ENCODE measurements at places on chromosomes 3 and 15.

DNA sequence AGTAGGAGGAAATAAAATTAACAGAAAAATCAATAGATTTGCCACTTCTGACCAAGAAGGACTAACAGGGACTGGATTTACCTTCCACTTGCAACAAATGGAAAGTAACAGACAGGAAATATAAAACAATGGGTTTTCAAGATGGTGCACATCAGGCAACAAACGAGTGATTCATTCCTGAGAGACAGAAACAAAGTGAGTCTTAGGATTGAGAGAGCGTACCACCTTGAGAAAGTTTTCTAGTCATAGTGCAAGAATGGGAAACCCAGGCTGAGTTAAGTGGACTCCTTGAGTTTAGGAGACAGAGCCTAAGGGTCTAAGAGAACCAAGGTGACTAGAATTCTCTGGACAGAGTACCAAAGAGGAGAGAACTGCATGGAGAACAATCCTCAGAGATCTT, 101.7 kb downstream of the PPP2R3A start:
- no peak for DNase-seq

- no peak for DNase-seq
Measured at GRCh38 chr3:126958638-126959085, 24.3 kb upstream of the PLXNA1 start.

GRCh38 chr3:53147151-53147902, 13.7 kb upstream of the PRKCD start:
- DNase-seq, result no peak

GRCh38 chr15:44102675-44103254, 92.3 kb downstream of the FRMD5 start:
- peak; percentile 87 for DNase-seq

GRCh38 chr15:70226337-70226980, 128.7 kb upstream of the TLE3 start:
- no peak for DNase-seq

- no peak for DNase-seq
Measured at GRCh38 chr15:75195122-75195765, 6.4 kb upstream of the C15orf39 start.

GRCh38 chr3:35380196-35380595, 259.1 kb upstream of the ARPP21 start:
- no peak for DNase-seq

DNA sequence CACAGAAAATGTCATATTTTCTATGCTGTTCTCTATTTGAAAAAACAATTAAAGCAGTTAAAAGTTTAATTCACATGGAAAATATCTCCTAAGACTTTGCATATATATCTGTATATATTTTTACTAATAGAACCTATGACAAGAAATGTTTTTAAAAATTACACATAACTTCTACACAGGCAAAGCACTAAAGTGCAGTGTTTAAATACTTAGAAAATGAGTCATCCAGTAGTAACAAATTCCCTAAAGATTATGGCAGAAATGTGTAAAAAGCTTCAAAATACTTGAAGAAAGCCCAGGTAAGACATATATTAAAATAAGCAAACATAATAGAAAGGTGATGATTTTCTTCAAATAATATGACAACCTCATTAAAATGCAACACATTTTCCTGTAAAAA, 236.6 kb downstream of the TBC1D5 start:
- no peak for DNase-seq

- DNase-seq, result peak; percentile 53
Measured at GRCh38 chr3:58526515-58526957, 10.5 kb downstream of the ACOX2 start.

DNA sequence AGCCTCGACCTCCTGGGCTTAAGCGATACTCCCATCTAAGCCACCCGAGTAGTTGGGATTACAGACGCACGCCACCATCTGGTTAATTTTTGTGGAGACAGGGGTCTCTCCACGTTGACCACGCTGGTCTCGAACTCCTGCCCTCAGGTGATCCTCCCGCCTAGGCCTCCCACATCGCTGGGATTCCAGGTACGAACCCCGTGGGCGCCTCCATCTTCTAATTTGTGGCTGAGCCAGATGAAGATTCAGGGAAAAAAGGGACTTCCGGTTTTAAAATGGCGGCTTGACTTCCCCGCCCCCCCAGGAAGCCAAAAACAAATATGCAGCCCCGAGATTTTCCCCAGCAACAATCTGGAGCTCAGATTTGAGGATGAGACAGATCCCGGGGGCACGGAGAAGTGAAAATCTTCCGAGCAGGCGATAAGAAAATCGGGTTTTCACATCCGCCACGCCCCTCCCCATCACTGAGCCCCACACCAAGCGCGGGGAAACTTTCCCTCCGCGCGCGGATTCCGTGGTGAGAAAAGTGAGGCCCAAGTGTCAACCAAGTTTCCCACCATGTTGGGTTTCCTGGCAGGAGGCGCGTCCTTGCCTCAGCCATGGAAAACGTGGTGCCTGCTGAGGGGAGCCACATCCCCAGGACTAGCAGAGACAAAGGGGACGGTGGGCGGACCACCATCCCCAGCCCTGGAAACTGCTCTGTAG, 15.4 kb downstream of the CHST14 start:
- no peak for DNase-seq

GRCh38 chr15:98703126-98703685, 54.9 kb downstream of the IGF1R start:
- DNase-seq, result no peak

DNA sequence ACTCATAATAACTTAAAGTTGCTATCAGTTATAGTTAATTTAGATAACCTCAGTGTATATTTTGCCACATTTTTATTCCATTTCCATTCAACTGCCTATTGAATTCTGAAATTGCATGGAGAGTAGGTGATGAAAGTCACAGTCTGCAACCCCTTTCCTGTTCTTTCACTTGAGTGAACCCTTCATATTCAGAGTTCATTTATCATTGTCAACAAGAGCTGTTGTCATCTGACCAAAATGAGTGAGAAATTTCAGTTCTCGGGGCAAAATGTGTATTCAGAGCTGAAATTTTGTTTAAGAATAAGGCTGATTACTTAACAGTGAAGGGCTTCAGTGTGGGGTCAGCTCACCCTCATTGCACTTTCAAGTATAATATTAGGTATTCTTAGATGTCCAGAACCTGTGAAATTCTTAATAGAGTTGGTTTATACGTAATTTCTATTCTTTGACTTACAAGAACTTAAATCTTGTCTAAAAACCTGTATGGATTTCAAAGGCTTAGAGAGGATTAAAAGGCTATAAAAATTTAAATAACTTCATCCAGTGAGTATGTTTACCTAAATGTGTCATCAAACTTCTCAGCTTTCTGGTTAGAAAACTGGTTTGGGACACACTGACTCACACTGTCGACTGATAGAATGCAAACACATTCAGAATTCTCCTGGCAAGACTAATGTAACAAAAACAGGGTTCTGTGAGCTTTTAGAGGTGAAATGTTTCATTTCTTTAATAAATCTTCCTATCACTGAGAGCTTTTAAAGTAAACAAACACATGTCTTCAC, 92.2 kb downstream of the CMSS1 start:
- peak; percentile 17 for DNase-seq

DNA sequence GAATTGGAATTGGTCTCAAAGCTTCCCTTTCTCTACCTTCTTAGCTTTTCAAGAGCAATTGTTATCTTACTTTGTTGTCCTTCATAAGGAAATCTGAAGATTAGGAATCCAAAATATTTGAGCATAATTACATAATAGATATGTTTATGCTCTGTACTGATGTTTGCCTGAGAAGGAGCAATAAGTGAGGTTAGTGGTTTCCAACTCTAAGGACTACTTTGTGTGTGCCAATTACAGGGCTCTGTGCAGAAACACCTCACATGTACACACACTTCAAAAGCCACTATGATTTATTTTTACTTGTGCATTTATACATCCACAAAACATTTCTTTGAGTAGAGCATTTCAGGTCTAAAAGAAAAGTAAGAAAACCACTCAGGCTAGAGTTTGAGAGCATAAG, 49.9 kb downstream of the MME start:
- DNase-seq, result no peak

DNA sequence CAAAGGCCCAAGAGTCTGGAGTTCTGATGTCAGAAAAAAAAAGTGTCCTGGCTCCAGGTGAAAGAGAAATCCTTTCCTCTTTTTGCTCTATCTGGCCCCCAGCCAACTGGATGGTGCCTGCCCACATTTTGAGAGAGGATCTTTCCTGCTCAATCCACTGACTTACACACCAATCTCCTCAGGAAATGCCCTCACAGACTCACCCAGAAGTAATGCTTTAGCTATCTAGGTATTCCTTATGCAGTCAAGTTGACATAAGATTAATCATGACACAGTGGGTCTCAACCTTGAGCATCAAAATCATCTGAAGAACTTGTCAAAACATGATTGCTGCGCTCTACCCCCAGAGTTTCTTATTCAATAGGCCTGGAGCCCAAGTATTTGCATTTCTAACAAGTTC, 31.2 kb downstream of the STRIT1 start:
- no peak for DNase-seq

GRCh38 chr3:48409291-48410201, 20.3 kb downstream of the PLXNB1 start:
- no peak for DNase-seq

DNA sequence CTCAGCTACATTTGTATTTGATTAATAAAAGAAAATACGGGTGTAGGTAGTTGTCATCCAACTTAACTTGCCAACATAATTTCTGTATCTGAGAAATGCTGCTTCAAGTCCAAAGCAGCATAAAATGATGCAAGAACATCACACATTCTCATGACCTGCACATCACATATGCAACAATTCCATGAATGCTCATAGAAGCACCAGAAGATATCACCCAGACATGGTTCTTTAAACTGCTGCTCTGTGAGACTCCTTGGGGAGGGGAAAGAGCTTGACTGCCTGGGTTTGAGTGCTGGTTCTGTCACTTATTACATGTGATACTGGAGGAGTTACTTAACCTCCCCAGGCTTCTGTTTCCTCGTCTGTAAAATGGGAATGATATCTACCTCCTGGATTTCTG, 39.4 kb downstream of the CHST14 start:
- DNase-seq, result no peak

DNA sequence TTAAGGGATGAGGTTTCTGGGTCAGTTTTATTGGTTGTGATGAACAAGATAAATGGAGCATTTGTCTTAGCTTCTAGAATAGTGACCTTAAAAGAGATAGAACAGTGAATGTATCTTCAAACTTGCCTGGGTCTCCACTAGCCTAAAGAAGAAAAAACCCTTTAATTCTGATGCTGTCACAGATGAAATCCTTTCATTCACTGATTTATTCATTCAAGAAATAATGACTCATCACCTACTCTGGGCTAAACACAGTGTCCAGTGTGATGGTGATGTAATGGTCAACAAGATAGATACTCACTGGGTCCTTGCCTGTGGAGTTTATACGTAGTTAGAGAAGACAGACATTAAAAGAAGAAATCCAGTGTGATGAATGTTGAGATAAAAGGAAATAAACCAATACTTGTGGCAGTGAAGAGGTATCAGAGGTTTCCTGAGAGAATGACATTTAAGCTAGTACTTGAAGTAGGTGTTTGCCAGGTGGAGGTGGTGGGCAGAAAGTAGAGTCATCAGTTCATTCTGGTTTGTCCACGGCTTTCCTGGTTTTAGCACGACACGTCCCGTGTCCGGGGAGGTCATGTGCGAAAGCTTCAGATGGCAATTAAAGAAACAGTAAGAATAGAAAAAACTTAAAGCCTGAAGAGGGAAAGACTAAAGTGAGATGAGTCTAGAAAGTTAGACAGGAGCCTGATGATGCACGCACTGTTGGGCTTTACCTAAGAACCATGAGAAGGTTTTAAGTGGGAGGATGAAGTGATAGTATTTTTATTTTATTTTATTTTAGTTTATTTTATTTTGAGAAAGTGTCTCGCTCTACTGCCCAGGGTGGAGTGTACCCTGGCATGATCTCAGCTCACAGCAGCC, 18.5 kb downstream of the PAK2 start:
- DNase-seq, result peak; percentile 16

DNA sequence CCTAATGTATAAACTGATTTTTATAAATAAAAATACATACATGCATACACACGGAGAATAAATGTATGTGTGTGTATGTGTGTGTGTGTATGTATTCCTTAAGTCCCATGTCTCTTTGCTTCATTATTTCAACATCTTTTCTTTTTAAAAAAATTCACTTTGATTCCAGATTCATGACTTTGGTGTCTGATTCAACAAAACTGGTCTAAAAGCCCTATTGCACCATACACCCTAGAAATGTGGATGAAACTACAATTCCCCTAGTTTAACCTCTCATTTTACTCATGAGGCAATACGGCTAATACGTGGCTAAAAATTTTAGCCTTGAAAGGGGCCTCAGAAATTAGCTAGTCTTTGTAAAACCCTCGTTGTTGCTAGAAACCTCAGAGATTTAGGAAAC, 228.1 kb downstream of the ADAMTS9 start:
- DNase-seq, result no peak

DNA sequence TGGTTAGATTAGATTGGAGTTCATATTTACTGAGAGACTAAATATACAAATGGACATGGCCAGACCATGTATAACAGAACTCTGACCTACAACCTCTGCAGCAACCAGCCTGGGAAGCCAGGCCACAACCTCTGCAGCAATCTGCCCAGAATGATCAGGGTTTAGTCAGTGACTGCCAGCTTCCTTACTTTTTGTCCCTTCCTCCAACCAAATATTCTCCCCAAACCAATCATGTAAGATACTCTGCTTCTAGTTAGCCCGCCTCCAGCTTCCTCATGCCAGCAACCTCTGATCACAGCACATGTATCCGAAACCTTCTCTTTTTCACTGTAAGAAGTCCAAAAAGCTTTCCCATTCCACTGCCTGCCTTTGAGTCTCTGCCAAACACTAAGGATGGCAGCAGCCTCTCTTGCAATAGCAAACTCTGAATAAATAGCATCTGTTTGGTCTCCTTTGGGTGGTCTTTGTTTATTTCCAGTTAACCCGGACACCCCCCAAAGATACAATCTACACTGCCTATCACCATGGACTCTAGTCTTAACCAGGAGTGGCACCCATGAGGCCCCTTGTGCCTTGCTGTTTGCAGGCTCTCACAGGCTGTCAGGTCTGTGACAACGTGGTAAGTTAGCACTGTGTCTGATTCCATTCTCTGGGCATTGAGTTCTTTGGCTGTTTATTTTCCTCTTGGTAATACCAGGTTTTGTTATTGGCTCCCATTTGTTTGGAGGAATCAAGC, 102.2 kb downstream of the ERC2 start:
- no peak for DNase-seq

DNA sequence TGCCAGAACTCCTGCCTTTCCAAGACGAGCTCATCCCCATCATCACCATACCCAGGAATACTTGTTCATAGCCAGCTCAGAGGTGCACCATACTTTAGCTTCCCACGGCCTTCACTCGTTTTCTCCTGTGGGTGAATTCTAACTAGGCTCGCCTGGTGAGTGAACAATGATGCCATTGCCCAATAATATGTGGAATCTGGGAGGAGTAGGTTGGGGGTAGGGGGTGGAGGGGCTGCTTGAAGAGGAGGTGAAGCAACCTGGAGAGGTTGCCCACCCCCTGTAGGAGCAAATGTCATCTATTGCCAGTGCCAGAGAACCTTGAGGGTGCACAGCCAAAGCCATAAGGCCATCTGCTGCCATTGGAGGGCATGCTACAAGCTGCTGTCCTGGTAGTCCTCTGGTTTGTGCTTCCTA, 592 bp upstream of the ZNF445 start:
- no peak for DNase-seq

Data from brain pericyte (primary cell).